RKO (cell line): ENCODE measurements at places on chromosomes 4 and X.

GRCh38 chr4:76589402-76589801 lies 154.4 kb downstream of the SHROOM3 start:
- no peak for DNase-seq

DNA sequence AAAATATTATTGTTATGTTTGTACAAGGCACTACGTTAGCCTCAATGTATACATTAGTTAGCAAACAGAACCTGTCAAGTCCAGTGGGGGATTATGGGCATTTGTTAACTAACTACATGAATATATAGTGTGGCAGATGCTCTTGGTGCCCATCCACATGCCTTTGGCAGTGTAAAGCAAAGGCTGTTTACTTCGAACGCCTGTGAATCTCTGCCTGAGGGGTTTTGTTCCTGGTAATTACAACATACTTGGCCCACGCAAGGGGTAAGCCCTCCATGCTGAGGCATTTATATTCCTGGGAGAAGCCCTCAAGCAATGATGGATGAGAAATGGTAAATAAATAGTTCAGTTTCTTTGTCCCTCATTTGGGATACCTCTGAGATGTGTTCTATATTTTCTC lies 119.7 kb downstream of the IL1RAPL1 start:
- no peak for DNase-seq

DNA sequence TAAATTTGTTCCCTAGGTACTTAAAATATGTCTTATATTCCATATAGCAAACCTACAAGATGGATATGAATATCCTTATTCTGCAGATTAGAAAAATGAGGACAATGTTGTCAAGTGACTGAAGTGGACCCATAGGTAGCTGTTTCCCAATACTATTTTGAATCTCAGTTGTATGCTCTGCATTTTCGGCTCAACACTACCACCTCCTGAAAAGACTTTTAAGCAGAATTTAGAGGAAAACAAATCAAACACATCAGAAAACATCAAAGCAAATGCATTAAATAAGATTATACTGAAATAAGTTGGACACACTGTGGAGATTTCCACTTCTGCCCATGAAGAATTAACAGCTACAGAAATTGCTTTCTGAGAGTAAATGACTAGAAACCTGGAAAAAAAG lies 488.7 kb downstream of the TRIML1 start:
- DNase-seq = no peak

- DNase-seq = peak; percentile 5
These were observed 184.4 kb downstream of the TENM3 start for GRCh38 chr4:182427554-182427953.

GRCh38 chr4:22428441-22428840 lies 87.4 kb downstream of the ADGRA3 start:
- DNase-seq = no peak

DNA sequence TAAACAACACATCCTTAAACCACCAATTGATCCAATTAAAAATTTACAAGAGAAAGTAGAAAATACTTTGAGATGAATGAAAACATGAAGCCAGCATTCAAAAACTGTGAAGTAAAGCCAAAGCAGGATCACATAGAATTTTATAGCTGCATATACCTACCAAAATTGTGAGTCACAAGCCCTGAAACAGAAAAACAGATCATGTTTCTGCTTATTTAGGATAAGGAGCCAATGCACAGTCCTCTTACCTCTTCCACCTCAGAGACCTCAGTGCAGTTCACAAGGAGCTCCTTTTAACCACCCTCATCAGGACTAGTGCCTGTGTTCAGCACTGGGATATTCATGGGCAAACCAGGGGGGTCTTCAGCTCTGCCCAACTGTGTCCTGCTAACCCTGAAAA lies 386.7 kb downstream of the TECRL start:
- no peak for DNase-seq

- DNase-seq = no peak
These were observed 25.2 kb downstream of the LAS1L start for GRCh38 chrX:65509400-65509799.

DNA sequence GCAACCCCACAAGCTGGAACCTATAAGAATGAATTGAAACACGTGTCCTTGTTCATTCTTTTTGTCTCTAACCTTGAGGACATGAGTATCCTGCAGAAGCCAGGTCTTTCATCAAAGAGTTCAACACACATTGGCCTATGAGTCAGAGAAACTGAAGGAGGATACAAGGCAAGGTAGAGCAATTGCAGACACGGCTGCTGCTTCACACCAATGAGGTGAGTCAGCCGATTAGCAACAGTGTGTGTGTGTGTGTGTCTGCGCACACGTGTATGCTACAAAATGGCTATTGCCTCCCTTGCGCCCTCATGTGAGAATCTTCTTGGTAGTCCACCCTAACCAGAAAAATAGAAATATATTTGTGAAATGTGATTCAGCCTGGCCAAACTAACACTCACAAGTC lies 1477.7 kb upstream of the IGFBP7 start:
- peak; percentile 52 for DNase-seq

DNA sequence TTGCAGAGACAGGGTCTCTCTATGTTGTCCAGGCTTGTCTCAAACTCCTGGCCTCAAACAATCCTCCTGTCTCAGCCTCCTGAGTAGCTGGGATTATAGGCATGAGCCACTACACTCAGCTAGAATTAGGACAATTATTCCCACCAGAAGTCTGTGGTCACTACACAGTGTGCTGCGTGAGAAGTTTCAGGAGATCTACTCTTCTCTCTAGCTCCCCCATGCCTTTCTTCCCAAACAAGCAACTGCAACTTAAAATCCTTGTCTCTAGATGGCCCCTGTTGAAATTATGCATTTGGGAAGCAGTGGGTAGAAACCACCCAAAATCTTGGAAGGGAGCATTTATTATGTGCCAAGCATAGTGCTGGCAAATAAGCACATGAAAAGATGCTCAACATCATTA lies 21.1 kb upstream of the MAP7D3 start:
- DNase-seq = peak; percentile 29

DNA sequence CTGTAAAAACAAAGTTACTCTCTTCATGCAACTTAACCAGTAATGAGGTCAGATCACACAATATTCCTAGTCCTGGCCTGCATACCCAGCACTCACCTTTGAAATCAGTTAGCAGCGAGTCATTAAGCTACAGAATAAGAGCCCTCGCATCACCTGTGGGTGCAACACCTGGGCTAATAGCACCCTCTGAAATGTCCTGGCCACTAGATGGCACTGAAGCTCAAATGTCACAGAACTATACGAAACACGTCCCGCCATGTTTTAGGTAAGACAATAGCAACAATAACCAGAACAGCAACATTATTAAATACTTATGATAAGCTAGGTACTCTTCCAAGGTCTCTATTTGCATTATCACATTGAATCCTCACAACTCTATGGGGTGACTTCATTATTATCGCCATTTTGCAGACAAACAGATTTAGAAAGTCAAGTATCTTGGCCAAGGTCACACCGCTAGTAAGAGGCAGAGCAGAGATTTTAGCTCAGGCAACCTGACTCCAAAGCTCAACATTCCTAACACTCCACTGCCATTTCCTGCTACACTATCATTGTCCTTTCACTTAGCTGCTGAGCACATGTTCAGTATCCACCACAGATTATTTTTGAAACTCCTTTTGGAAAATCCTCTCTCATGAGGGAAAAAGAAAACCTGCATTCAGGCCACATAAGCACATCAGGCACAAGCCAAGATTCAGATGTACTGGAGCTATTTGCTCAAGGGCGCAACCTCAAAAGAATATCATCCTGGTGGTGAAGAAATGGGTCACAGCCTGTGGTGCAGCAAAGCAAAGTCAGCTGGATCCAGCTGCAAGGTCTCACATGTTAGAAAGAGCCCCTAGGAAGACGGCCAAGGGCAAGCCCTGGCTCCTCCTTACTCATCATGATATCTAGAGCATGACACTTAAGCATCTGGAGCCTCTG lies 59.5 kb upstream of the KDR start:
- no peak for DNase-seq

GRCh38 chr4:120753854-120754253 lies 168.7 kb downstream of the PRDM5 start:
- DNase-seq = no peak

- no peak for DNase-seq
These were observed 87.7 kb upstream of the ATOH1 start for GRCh38 chr4:93740890-93741289.

DNA sequence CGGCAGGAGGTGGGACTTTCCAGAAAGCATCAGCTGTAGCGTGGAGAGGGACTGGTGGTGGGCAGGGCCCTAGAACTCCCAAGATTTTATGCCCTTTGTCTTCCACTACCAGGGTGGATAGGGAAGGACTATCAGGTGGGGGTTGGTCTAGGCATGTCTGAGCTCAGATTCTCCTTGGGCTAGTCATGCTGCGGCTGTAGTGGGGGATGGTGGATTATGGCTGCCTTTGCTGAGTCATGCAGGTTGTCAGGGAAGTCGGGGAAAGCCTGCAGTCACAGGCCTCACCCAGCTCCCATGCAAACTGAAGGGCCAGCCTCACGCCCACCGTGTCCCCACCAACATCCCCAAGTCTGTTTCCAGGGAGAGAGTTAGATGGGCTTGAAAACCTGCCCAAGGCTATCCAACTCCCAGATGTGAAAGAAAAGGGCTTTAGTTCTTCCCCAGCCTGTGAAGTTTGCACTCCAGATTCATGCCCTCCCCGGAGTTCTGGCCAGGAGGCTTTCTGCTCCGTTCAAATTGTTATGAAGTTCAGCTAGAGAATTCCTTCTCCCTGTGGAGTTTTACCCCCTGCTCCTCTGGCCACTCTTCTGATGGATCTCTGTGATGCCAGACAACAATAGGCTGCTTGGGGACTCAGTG lies 13.4 kb upstream of the MEPE start:
- DNase-seq = peak; percentile 8

DNA sequence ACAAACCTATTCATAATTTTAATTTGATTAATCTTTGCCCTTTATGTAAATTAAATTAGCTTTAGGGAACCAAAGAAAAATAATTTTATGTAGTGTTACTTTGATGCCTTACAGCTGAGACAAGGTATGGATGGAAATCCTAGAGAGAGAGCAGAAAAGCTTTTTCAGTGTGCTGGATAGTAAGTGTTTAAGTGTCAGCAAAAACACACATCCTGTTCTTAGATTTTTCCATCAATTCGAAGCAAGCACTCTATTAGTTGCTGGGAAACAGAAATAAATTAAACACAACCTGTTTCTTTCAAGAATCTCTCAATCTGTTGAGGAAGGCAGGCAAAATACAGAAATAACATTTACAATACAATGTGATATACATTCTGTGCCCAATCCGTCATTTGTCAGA lies 327.8 kb downstream of the GALNTL6 start:
- no peak for DNase-seq
